GM06990 (cell line): ENCODE measurements at places on chromosomes 13 and 19.
A peak's percentile ranks its signal among the peaks of the same experiment; 100 is the strongest.

DNA sequence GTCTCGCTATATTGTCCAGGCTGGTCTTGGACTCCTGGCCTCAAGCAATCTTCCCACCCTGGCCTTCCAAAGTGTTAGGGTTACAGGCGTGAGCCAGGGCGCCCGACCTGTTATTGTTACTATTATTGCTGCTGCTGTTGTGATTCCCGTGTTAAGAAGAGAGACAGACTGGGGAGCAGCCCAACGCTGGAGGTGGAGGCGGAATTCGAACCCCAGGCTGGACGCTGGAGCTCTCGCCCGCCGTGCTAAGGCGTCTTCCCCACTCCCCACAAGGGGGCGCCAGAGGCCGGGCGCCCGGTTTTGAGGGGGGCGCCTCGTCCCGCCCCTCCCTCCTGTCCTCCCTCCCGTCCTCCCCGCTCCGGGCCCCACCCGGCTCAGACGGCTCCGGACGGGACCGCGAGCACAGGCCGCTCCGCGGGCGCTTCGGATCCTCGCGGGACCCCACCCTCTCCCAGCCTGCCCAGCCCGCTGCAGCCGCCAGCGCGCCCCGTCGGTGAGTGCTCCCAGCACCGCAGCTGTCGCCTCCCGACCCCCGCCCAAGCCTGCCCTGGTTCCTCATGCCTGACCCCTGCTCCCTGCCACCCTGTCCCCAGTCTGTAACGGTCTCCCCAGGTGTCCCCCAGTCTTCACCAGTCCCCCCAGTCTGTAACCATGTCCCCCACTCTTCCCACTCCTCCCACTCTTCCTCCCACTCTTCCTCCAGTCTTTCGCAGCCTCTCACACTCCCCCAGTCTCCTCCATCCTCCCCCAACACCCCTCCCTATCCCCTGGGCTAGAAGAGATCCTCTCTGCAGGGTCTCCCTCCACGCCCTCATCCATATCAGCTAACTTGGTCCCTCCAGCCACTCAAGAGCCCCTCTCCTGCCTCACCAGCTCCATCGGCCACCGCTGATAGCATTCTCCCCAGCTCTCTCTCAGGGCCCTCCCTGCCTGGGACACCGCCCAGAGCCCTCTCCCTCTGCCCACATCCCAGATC, at the start of gene EHD2:
Gene EHD2 (plus strand): TSS at position 377 of the 976 bp plus-strand sequence. CDS start 3,191 bp downstream, outside the sequence.
- no peak for DNase-seq

- DNase-seq, result no peak
Measured at GRCh38 chr13:112519517-112520060, 68.4 kb downstream of the TUBGCP3 start.

DNA sequence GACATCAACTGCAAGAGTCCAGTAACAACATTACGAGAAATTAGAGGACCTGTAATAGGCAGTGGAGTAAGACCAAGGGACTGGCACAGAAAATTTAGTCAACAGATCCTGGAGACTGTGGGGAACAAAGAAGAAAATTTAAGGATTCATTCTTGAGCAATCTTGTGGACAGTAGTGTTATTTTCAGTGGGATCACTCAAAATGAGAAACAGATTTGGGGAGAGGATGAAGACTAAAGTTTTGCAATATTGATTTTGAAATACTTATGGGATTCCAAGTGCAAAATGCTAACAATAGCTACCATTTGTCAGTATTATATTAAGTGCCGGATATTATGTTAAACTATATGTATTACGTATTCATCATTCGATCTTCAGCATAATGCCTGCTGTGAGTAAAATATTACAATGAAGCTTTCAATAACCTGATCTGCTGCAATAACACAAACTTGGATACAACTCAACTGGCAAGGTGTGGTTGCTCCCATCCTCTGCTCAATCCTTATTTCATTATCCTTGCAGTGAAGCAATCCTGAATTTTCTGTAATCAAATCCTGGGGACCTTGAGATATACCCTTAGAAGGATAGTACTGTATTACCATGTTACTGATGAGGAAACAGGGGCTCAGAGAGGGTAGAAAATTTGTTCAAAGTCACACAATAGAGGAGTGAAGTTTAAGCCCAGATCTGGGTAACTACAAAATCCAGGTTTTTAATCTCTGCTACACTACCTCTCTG, 84.2 kb downstream of the SACS start:
- DNase-seq, result no peak

- no peak for DNase-seq
Measured at GRCh38 chr13:73035660-73036059, 23.1 kb upstream of the KLF5 start.

GRCh38 chr19:19098084-19098702, 34.4 kb downstream of the SLC25A42 start:
- no peak for DNase-seq

- DNase-seq, result no peak
Measured at GRCh38 chr19:48248081-48248833, 7.5 kb downstream of the CARD8 start.

DNA sequence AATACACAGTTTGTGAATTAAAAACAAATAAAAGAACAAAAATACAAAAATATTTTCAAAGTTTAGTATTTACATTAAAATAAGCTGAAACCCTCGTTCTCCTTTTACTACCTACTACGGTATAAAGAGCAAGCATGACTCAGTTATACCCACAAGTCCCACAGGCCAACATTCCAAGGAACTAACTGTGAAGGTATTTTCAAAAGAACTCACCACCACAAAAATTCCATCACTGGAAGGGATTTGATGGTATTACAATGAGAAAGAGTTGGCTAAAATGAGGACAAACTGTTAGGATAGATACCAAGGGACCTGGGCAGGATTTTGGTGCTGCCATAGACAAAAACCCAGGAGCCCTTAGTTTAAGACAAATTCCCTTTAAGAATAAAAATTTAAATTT, 122.7 kb downstream of the TBC1D4 start:
- no peak for DNase-seq

GRCh38 chr19:50512112-50512998, 1.4 kb downstream of the ASPDH start:
- no peak for DNase-seq

- no peak for DNase-seq
Measured at GRCh38 chr13:101327871-101328270, 88.4 kb downstream of the NALCN start.

DNA sequence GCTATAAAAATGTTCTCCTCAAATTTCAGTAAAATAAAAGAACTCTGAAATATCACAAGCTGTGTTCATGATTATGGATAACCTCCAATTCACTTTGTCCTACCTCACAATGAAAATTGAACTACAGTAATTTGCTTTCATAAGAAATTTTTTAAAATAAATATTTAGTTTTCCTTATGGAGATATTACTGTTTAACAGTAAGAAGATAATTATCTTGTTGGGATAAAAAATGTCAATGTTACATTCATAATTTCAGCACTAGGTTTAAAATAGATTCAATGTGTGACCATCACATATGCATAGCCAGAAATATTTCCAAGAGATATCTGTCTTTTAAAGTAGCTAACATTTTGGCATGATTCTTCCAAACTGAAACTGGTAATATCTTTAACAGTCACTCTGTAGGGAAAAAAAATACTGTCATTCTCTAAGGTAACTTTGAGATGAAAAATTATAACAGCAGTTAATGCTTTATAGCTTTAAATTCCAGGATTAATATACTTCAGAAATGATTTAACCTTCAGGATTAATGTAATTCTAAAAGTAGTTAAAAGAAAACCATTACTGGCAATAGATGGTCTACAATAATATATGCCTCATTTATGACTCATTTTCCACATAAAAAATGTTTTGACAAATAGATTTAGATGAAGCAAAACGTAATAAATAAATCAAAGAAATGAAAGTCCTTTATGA, 91.3 kb downstream of the SPRY2 start:
- DNase-seq, result no peak

DNA sequence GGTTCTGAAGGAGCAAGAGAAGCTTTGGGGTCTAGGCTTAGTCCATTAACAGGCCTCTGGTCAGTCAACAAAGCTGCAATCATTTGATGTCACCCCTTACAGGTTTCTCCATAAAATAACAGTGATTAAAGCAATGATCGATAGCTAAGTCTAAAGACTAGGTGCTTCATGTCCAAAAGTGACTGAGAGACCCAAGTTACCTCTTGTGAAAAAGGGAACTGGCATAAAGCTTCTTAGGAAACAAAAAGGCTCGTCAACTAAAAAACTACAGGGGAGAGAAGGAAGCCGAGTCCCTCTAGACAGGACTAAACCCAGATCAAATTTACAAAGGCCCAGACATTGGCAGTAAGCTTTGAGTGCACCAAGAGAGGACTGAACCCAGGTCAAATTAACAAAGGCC, 2.2 kb downstream of the DCUN1D2 start:
- DNase-seq, result no peak

GRCh38 chr13:36717017-36717416, 43.2 kb downstream of the SERTM1 start:
- no peak for DNase-seq

- DNase-seq, result no peak
Measured at GRCh38 chr19:31840371-31840770, 491.1 kb upstream of the TSHZ3 start.

GRCh38 chr13:78659732-78660494, 958 bp upstream of the OBI1 start:
- peak; percentile 35 for DNase-seq

- no peak for DNase-seq
Measured at GRCh38 chr13:111470933-111471332, 150.5 kb downstream of the TEX29 start.

DNA sequence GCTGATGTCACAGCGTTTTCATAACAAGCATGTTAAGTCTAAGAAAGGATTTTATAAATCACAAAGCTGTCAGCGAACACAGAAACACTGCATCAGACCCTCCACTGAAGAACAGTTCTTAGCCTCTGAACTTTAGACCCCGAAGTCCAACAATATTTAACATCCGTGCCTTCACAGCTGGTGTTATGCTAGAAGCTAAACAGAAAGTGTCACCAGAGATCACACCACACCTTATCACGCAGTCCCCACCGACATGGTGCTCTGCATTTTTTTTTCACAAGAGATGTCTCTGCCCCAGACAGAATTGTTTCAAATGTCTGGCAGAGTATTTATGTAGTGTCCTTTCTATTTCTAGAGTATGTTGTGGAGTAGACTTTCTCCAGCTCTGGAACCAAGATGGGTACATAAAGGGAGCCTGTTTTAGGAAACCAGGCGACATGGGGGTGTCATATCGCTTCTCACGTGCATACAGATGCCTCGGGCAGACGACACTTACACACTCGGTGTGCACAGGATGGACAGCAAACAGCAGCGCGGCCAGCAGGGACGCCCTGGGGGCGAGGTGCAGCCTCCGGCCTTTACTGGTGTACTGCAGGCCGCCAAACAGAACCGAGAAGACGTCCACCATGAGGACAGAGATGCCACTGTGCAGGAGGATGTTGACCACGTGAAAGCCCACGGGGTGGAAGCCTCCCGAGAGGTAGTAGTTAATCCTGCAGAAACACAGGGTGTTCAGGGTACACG, 12.0 kb downstream of the TMTC4 start:
- DNase-seq, result no peak

- DNase-seq, result no peak
Measured at GRCh38 chr19:29687244-29687896, 22.1 kb downstream of the PLEKHF1 start.

DNA sequence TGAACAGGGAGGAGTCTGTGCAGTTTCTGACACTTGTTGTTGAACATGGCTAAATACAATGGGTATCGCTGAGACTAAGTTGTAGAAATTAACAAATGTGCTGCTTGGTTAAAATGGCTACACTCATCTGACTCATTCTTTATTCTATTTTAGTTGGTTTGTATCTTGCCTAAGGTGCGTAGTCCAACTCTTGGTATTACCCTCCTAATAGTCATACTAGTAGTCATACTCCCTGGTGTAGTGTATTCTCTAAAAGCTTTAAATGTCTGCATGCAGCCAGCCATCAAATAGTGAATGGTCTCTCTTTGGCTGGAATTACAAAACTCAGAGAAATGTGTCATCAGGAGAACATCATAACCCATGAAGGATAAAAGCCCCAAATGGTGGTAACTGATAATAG, 16.1 kb downstream of the CEACAM6 start:
- no peak for DNase-seq

DNA sequence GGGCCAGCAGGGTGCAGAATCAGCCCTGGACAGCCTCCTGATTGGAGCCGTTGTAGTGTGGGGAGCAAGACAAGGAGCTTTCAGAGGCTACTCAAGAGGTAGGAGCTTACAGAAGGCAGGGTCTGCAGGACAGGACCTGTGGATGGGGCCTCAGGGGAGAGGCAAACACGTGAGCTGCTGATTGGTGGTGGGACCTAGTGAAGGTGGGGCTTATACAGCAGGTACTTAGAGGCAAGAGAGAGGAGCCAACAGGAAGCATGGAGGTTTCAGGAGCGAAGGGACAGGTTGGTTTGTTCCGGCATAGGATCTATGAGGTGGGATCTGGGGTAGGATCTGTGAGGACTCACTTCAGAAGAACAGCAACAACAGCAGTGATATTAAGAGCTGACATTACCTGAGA, 32.4 kb downstream of the ZSWIM4 start:
- DNase-seq, result no peak

GRCh38 chr13:99264051-99264450, 5.9 kb upstream of the GPR18 start:
- no peak for DNase-seq

DNA sequence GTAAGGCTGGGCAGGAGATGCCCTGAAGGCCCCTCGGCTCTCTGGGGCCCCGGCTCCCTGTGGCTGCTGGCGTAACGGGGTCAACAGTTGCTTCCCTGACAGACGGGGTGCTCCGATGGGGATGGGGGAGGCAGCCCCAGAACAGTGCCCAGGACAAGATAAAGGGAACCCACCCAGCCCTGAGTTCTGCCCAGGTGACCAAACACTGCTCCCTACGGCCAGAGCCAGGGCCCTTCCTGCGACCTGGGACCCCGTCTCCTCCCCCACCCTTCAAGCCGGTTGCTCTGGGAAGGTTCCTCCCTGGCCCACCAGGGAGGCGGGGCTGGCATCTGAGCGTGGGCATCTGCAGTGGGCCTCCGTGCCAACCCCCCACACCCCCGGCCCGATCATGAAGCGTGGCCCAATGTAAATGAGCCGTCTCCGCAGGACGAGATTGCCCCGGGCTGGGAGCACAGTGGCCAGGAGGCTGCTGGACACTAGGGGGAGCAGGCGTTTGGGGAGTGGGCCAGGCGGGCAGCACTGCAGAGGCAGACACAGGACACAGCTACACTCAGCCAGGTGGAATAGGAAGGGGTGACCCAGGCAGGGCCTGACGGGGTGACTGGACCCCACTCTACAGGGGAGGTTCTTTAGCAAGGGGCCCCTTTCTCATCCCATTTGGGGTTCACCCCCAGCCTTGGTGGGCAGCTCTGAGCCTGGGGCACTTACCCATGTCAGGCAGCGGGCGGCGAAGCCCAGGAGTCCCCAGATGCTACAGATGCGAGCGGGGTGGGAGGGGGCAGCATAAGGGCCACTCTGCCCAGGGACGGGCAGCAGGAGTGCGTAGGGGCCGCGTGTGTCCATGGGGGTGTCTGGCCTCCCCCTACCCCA, 1.2 kb upstream of the NKPD1 start:
- peak; percentile 6 for DNase-seq
